ELR (cell line): ENCODE measurements at places on chromosomes 11 and 22.

- no peak for DNase-seq
Observed at GRCh38 chr11:84720706-84721402, 906.3 kb downstream of the DLG2 start.

DNA sequence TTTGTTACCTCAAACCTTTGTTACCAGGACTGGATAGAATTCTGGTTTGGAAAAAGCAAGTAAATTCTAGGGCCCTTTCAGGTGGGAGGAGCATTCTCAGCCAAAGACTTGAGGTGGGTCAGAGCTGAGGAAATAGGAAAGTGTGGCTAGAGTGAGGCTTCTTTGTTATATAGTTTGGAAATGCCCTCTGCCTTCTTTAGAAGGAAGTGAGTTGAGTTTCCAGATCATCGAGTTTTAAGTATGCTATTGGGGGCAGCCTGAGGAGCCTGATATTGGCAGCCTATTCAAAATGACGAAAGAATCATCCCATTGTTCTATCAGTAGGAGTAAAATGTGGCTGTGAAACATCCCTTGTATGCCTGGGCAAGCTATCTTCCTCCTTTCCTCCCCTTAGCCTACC lies 134.1 kb downstream of the ARHGAP42 start:
- no peak for DNase-seq

- DNase-seq: peak; percentile 74
Observed at GRCh38 chr11:117256573-117256972, 24.1 kb downstream of the RNF214 start.

- DNase-seq: no peak
Observed at GRCh38 chr11:11636671-11637070, 14.9 kb upstream of the GALNT18 start.
